ENCODE measurements at places on chromosomes 5 and 9.

GRCh38 chr5:55226027-55226933 is 835 bp downstream of the MCIDAS start:
- peak; percentile 55 for DNase-seq

DNA sequence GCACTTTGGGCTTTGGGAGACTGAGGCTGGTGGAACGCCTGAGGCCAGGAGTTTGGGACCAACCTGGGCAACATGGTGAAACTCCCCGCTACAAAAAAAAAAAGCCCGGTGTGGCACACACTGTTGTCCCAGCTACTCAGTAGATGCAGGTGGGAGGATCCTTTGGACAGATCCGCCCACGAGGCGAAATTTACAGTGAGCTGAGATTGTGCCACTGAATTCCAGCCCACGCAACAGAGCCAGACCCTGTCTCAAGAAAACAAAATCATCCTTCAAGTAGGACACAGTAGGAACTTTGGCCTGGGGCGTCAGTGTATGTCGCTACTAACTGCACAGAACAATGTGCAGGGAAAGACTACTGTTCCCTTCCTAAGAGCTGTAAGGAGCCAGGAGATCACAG is 4.8 kb downstream of the RPS14 start:
- DNase-seq = no peak

DNA sequence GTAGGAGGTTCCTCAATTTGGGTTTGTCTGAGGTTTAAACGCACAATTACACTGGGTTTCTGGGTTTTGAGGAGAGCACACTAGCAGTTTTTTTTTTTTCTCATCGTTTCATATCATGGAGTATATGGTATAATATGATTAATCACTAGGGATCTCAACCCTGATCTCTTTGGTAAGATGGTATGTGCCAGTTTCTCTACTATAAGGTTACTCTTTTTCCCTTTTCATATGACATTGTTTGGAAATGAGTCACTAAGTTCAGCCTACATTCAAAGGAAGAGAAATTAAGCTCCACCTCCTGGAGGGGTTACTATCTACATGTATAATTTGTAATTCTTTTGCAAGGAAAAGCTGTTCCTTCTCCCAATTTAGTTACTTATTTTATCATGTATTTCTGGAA is 35.2 kb downstream of the MTRR start:
- DNase-seq = peak; percentile 84

DNA sequence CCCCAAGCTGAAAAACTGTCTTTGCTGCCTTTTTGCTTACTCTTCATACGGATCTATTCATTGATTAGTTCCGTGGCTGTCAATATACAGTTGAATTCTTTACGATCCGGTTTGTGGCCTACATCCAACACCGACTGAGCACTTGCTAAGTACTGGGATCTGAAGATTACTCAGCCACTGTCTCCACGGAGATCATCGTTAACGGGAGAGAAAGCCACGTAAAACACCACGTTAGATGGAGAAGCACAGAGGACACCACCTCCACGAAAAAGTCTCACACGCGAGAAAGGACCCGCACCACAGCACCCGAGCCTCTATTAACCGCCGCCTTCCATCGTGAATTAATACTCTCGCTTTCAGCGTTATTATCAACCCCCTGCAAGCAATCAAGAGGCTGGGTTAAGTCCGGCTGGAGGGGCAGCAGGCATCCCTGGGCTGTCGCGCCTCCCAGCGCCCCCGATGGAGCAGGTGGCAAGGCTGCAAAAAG is 650 bp downstream of the ELP1 start:
- peak; percentile 5 for DNase-seq

- DNase-seq = no peak
These were observed 166.4 kb downstream of the PAM start for GRCh38 chr5:102921341-102922044.

DNA sequence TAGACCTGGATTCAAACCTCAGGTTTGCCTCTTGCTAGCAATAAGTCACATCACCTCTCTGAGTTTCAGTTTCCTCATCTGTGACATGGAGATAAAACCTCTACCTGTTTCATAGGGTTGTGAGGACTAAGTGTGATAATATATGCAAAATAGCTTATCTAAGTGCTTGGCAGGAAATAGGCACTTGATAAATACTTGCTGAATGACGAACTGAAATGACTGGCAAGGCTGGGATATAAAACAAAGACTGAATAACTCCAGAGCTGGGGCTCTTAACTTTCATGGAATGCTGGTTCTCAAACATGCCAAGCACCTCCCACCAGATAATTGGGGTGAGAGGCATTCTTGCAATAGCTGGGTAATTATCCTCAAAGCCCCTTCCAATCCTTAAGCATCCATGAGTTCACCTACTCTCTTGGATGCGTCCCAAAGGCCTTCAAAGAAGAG is 87.6 kb downstream of the ADRB2 start:
- peak; percentile 91 for DNase-seq

GRCh38 chr5:146653560-146653959 is 137.6 kb upstream of the GPR151 start:
- no peak for DNase-seq

DNA sequence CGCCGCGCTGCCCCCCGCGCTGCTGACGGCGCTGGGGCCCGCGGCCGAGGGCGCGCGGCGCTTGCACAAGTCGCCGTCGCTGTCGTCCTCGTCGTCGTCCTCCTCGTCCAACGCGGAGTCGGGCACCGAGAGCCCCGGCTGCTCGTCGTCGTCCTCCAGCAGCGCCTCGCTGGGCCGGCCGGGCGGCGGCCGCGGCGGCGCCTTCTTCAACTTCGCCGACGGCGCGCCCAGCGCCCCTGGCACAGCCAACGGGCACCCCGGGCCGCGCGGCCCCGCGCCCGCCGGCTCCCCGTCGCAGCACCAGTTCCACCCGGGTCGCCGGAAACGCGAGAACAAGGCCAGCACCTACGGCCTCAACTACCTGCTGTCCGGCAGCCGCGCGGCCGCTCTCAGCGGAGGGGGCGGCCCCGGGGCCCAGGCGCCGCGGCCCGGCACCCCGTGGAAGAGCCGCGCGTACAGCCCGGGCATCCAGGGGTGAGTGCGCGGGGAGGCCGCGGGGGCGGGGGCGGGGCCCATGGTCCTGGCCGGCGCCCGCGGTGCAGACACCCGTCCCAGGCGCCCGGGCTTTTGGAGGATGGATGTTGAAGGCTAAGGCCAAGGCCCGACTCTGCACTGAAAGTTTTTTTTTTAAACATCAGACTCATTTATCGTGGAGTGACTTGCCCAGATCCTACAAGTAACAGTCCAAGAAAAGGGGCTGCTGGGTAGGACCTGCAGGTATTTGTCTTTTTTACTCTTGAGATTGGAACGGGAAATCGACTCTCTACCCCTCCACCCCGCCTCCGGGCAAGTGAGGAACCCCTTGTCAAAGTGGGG is 1.2 kb downstream of the TENT4A start:
- DNase-seq = no peak

GRCh38 chr5:69007726-69008368 is 86.0 kb upstream of the SLC30A5 start:
- no peak for DNase-seq

DNA sequence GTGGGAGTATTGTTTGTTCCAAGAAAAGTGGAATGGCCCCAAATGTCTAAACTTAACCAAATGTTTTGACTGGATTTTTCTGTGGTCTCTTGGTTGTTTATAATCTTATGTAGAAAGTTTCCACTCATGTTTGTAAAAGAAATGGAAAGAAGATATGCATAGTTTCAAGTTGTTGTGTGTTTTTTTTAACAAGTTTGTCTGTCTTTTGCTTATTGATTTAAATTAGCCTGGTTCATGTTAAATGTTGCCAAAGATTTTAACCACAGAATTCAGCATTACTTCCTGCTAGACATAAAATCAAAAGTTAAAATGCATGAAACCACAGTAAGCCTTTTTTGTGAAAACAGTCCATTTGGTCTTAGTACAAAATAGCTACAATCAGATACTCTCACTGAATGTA is 14.0 kb downstream of the PPWD1 start:
- DNase-seq = no peak

GRCh38 chr9:91660521-91660920 is 236.9 kb upstream of the NFIL3 start:
- DNase-seq = no peak

GRCh38 chr5:73129143-73129542 is 8.8 kb downstream of the TMEM171 start:
- DNase-seq = no peak
